GM12891 (cell line): ENCODE measurements at places on chromosomes 2 and 18.

DNA sequence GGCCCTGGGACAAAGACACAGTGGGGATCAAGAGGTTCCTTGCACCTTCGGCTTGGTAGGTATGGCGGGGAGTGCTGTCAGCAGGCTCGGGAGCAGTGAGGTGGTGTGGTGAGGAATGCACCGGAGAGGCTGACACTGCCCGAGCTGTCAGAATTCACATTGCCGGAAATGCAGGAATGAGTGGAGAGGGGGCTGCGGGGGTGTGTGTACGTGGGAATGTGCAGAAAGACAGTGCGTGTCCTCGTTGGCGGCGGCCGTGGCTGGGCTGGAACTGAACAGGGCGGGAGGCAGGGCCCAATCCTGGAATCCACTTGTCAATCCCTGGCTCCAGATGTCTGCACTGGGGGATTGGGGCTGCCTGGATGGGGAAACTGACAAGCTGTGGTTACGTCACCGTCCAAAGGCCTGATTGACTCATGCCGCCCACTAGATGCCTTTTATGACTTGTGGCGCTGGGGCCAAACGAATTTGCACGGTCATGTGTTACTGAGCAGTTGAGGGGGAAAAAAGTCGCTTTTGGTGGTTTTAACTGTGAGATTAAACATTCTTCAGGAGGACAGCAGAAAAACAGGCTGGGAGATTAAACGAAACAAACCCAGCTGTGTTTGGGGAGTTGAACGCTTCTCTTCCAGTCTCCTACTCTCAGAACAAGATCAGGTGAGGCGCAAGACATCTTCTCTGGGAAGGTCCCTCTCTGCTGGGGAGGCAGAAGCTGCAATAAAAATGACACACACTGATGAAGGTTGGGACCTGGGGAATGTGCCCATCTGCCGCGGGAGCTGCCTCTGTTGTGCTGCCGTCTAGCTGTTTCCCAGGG lies 189.4 kb upstream of the GLI2 start:
- DNase-seq: no peak

DNA sequence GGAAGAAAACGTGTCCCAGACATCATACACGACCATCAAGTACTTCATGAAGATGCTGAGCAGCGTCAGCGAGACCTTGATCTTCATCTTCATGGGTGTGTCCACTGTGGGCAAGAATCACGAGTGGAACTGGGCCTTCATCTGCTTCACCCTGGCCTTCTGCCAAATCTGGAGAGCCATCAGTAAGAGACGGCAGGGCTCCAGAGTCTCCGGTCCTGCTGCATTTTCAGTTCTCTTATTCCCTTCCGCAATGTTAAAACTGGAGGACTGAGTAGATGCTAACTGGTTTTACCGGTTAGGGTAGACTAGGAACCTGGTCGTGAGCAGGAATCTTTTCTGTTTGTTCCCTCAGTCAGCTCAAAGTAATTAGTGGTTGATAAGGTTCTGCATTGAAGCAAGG lies 32.3 kb downstream of the SLC9A4 start:
- DNase-seq: no peak

DNA sequence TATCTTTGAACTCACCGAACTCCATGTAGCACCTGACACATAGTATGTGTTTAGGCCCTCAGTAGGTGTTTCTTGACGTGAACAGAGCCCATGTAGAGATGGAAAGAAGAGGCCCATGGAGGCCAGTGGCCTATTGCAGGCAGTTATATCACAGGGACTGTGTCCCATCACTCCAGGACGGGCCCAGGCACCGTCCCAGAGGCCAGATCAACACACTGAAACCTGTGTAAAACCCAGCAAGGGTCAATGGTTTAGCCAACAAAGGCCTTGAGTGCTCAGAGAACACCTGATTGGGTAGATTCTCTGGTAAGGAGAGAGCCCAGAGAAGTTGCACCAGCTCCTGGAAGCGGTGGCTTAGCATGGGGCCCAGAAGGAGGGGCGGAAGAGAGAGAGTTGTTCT lies 82.8 kb downstream of the INHBB start:
- no peak for DNase-seq

DNA sequence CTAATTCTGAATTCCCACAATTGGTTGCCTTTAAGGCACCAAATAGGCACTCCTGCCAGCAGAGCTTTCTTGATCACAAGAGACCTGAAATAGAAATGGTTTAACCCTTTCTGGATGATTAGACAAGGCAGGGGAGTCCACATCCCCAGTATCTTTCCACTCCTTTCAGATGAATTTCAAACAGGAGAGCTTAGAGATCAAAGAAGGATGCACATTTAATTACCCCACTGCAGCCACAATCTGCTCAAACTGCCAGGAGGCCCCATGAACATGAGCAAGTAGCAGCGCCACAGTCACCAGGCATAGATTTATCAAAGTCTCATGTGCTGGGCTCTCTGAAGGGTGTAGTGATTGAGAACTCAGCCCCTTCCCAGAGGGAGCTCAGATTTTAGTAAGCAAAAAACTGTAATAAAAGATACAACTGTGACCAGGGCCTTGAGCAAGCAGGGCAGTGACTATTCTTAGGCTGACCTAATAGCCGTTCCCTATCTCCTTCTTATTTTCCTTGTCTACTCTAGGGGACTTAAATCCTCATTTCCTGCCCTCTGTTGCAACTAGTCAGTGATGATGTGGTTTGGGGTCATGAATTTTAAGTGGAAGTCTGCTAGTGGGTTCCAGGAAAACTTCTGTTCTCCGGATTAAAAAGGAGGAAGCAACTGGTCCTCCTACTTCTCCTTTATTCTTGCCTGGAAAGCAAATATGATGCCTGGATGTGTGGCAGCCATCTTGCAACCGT lies 53.7 kb downstream of the SLC4A3 start:
- no peak for DNase-seq

- no peak for DNase-seq
Measured at GRCh38 chr18:61602836-61603235, 269.6 kb downstream of the CDH20 start.

GRCh38 chr2:11433822-11434221 lies 32.1 kb downstream of the E2F6 start:
- DNase-seq: no peak

GRCh38 chr2:131022731-131023130 lies 70.5 kb downstream of the FAM168B start:
- DNase-seq: no peak

GRCh38 chr2:20504174-20504573 lies 57.3 kb downstream of the RHOB start:
- no peak for DNase-seq

GRCh38 chr2:174967691-174968260 lies 37.4 kb downstream of the CHN1 start:
- DNase-seq: no peak

GRCh38 chr18:54880395-54881105 lies 52.3 kb downstream of the RAB27B start:
- DNase-seq: no peak

GRCh38 chr2:147204102-147204501 lies 640.7 kb upstream of the ACVR2A start:
- DNase-seq: no peak
